Islet precursor cell (in vitro differentiated cells): ENCODE measurements at places on chromosomes 16 and 17.

DNA sequence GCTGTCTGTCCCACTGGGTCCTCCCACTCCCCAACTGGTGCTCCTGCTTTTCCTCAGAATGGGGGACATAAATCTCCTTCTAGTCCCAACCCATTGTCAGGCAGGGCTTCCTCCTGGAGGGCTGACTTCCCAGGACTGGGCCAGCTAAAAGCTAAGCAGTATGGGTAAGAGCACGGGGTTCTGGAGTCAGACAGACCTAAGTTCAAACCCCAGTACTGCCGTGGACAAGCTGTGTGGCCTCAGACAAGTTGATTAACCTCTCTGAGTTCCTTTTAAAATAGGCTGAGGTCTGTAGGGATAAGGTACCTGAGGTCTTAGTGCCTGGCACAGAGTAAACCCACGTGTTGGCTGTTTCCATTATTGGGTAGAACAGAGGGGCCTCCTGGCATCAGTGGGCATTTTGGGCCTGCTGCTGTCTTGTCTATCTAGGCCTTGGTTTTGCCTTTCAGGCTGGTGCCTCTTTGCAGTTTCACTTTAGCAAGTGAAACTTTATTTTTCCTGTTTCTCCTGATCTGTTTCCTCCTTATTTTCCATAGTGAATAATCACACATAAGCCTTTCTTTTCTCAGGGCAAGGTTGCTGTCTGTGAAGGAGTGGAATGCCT, 114.6 kb downstream of the PRKCB start:
- no peak for DNase-seq

DNA sequence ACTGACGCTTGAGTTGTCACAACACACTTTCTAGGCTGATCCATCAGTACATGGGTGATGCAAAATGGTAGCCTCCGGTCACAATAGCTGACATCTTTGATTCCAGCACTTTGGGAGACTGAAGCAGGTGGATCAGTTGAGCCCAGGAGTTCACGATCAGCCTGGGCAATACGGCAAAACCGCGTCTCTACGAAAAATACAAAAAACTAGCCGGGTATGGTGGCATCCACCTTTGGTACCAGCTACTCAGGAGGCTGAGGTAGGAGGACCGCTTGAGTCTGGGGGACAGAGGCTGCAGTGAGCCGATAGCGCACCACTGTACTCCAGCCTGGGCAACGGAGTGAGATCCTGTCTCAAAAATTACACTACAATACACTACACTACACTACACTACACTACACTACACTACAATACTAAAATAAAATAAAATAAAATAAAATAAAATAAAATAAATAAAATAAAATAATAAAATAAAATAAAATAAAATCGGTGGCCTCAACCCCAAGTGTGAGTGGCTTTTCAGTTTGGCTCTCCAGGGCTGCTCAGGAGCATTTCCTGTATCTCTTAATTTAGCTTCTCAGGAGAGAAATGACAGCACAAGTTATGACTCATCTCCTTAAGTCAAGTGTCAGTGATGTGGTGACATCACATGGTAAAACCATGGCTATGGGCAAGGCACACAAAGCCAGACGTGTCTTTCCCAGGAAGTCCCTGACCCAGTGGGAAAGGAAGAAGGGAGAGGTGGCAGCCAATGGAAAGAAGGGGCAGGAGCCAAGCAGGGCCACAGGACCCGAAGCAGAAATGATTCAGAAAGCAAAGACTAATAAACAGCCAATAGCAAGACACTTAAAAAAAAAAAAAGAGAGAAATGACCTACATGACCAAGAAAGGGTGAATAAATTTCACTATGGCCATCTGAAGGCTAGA, 75.3 kb upstream of the TBC1D3K start:
- peak; percentile 95 for DNase-seq

- DNase-seq: no peak
Observed at GRCh38 chr16:52090080-52090479, 456.9 kb downstream of the TOX3 start.

DNA sequence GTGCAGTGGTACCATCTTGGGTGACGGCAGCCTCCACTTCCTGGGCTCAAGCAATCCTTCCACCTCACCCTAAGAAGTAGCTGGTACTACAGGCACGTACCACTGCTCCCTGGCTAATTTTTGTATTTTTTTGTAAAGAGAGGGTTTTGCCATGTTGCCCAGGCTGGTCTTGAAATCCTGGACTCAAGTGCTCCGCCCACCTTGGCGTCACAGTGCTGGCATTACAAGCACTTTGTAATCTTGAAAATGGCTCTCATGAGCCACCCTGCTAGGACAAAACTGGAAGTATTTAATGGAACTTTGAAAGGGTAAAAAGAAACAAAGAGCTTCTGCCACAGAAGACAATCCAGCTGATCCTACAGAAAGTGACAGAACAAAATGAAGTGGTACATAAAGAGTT, 9.2 kb downstream of the SUMO2 start:
- no peak for DNase-seq

GRCh38 chr16:5709889-5710288, 612.3 kb upstream of the EEF2KMT start:
- peak; percentile 57 for DNase-seq

DNA sequence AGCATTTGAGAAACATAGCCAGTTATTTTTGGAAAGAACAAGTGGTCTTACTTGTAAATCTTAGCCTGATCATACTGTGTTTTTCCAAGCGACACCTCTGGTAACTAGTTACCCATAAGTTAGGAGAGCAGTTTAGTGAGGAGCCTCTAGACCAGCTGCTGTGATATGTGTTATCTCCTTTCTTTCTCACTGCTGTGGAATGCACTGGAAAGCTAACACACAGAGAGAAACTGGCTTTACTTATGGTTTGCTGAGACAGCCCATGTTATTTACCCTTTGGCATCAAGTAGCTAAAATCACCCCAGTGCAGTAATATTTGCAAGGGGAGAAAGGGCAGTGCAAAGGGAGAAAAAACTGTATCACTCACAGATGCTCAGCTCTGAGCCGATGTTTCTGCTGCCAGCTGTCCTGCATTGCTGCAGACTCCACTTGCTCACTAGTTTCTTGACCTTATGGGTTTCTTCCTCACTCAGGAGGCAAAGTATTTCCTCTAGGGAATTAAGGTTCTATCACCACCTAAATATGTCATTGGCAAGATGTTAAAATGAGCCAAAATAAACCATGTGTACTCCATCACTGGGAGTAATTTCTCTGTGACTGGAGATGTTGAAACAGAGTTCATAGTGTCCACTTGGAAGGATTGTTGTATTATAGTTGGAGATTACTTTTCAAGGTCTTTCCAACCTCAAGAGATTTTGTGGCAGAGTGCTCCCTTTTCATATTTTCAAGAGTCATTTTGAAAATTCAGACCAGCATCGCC, 2.3 kb downstream of the RBFOX1 start:
- DNase-seq: no peak
